Activated T-cell treated with anti-CD3 and anti-CD28 coated beads, Interleukin-2, amount 50 U/mL, for 48 hours (primary cell): ENCODE measurements at places on chromosomes 1 and 21.

DNA sequence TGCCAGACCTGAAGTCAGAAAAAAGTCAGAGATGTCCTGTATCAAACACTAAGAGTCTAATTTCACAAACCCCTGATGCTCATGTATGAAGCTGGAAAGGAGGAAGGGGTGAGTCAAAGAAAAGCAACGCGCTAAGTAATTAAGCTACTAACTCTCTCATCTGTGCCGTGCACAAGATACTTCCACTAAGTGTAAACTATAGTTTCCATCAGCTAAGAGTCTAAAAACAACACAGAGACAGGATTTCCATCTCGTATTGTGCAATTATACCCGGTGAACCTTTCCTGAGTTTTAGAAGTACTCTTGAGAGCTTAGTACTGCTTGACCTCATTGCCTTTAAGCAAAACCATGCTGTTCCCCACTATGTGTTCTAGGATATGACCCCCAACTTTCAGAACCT, 19.0 kb downstream of the DNALI1 start:
- DNase-seq = no peak

DNA sequence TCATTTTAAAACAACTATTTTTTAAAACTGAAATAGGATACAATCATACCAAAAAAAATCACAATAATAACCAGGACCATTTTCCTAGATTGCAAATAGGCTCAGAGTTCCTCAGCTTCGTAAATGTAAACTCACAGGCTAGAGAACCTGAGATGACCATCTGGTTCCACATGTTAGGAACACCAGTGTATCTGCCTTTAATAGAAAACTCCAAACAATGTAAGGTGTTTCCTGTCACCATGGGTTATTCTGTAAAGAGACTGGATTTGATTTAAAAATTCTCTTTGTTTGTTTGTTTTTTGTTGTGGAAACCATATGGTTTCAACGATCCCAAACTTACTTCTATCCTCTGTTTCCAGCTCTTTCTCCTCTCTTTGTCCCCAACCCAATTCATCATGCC, 197.5 kb downstream of the ZZZ3 start:
- no peak for DNase-seq

DNA sequence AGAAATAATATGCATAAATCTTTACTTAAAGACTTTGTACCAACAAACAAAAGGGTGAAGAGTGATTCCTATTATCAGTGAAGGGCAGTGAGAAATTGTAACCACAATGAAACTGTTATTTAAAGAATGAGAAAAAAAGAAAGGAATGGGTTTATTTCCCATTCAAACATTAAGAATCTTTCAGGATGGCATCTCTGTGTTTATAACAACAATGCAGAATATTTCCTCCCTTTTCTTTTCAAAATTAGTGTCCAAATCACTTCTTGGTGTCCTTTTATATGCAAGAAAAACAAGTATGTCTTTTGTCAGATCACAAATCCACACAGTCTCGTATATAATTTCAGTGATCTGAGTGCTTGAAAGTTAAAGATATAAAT, 61.2 kb downstream of the PTPRC start:
- no peak for DNase-seq

GRCh38 chr1:199742547-199742946, 285.0 kb upstream of the NR5A2 start:
- DNase-seq = no peak

DNA sequence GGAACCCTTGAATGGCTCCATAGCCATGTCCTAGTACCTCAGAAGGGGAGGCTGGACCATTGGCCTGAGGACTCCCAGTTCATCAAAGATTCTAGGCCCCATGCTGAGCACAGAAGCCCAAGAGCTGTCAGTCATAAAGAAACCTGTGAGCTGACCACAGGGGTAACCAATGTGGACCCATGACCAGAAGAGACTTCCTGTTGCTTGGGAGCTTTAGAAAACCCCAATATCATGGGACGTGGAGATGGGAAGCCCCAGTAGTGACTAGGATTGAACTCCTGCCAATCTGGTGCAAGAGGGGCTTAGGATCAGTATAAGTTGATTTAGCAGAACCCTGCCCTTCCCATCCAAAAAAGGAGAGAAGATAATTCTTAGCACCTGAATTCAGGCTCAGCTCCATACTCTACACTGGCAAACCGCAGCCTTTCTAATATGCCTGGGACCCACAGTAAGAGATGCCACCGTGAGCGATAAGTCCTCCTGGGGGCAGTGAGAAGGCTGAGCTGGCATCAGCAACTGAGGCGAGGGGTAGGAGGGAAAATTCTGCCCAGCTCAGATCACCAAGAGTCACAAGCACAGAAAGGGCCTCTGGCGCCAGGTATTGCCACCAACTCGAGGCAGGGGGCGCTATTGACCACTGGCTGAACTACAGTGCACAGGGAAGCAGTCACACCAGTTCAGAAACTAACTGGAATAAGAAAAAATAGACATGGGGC, 108.9 kb downstream of the CAPN8 start:
- DNase-seq = peak; percentile 70

DNA sequence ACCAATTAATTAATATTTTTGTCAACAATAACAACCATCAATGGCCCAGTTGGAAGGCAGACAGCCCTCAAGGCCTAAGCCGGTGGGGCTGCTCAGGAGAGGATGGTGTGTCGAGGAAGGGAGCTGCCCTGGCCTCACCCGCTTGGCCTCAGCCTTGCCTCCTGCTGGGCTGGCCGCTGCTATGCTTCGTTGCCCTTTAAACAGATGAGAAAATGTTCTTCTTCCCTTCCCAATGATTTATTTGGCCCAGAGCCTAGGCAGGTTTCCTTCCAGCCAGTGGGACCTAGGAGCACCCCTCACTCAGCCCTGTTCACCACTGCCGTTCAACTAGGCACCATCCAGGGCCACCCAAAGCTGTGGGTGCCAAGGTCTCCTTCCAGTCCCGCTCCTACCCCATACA, 3.1 kb upstream of the ADGRB2 start:
- DNase-seq = no peak

DNA sequence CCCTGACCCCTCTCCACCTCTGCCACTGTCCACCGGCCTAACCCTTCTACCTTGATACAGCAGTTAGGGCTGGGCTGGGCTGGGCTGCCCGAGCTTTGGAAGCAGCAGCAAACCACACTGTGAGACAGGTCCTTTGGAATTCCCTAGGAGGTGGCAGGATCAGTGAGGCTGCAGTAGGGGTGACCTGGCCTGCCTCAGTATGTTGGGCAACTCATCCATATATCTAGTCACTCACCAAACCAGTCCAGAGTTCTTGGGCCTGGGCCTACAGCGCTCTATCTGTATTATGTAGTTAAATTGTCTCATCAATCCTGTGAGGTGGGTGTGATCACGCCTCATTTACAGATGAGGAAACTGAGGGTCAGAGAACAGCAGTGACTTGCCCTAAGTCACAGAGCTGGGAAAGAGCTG, 13.3 kb upstream of the SYNC start:
- no peak for DNase-seq

- no peak for DNase-seq
Measured at GRCh38 chr1:216222288-216222687, 201.0 kb downstream of the USH2A start.

DNA sequence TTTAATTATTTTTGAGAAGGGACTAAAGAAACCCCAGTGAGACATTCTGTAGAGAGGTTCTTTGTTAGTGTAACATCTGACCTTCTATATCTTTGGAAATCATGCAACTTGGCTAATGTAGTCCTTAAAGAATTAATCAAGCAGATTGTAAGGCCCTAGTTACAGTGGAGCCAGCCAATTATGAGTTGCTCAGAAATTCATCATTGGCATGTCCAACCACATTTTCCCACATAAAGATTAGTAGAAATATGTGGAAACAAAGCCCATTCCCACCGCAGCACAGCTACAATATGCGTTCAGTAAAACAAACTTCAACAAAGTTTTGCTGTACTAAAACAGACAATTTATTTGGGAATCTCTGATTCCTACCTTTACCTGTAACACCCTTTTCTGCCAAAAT, 27.8 kb downstream of the WNT2B start:
- DNase-seq = no peak

GRCh38 chr1:221327954-221328353, 413.9 kb downstream of the DUSP10 start:
- no peak for DNase-seq

DNA sequence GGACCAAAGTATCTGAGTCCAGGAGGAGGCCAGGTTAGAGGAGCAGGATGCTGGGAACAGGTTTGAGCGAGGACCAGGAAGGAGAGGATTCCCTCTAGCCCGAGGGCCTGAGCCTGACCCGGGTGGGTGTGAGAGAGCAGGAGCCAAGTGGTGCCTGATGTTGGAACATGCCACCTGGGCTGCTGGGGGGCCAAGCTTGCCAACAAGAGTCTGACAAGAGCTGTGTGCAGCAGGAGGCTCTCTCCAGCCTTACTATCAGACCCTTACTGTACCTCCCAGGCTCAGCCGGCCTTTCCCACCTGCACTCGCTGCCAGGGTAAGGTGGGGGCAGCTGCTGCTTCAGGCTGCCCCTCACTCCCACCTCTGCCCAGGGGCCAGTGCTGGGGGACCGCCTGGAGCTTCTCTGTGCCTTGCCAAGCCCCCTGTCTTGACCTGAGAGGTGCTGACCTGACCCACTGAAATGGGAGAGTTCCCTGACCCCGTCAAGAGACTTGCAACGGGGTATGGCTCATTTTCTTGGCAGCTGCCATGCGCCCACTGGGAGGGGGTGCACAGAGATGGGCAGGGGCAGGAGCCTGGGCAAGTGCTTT, 159.6 kb upstream of the VAMP3 start:
- no peak for DNase-seq

DNA sequence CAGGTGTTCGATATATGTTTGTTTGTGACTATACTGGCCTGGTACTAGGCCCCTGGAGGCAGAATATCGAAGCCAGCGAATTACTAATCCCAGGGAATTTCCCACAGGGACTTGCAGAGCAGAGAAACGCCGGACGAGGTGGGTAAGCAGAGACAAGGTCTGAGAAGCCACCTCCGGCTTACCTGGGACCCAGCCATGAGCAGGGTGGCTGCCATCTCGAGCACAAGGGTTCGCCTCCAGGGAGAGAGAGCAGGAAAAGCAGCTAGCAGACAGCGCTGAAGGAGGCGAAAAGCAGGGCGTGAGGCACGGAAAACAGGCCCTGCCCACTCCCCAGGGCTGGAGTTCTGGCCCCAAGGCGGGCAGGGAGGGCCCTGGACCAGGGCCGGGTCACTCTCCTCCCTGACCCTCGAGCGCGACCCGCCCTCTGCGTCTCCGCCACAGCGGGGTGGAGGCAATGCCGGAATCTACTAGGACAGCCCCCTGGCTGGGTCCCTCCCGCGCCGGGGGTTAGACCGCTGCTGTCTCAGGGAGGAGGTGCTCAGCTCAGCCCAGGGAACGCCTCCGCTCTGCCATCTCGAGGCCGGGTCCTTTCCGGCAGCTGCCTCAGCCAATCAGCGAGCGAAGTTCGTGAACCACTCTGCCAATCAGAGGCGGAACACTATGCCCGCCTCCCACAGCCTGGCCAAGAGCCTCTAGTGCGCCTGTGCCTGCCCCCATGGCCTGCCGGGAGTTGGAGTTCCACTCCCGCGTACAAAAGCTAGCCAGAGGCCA, 1.7 kb downstream of the ZNF436 start:
- peak; percentile 98 for DNase-seq

GRCh38 chr1:172351754-172352161, 68.7 kb upstream of the C1orf105 start:
- DNase-seq = no peak

- DNase-seq = no peak
Measured at GRCh38 chr1:213061263-213061662, 10.2 kb downstream of the RPS6KC1 start.

DNA sequence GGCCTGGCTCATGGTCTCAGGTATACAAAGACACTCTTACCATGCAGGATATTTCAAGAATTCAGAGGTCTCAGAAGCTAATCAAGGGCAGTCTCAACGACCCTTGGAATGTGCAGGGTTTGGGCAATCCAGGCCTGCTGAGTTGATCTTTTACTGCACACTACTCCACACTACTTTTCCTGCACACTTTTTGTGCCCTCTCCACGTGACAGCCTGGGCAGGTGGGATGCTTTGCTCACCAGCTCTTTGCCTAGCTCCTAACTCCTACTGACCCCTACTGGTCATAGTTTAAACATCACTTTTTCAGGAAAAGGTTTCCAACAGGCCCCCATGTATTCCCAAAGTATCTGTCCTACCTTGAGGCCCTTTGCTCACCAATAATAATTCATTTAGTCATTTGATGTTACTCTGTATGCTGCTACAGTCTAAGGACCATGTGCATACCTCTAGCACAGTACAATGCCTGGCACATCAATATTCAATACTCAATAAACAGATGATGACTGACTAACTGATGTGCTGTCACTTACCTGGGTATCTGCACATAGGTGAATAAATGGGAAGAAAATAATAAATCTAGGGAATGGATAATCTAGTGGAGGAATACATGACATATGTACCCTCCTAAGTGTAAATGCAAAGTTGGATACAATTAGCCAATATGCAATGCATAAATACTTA, 9.6 kb downstream of the DUSP23 start:
- no peak for DNase-seq

DNA sequence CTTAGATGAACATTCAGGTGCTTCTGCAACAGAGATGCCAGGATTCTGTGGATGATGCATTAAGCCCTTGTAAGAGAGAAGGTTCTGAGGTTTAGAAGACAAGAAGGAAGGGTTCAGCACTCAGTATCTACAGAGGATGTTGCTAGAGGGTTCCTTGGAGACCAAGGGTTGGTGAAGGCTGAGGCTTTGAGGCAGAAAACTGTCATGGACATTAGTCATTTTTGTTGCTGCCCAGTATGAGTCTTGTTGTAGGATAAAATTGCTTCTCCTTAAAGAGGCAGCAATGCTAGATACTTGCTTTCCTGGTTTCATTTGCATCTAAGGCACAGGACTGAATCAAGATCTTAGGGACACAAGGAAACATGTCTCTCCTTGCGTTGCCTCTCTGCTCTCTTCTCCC, 319.4 kb upstream of the NFIA start:
- no peak for DNase-seq

GRCh38 chr1:200314085-200314750, 95.6 kb downstream of the ZNF281 start:
- no peak for DNase-seq

GRCh38 chr1:226674892-226675714, 64.0 kb downstream of the ITPKB start:
- DNase-seq = peak; percentile 64

- no peak for DNase-seq
Measured at GRCh38 chr1:60427194-60427593, 353.6 kb upstream of the C1orf87 start.

GRCh38 chr1:7705908-7706216, 65.2 kb upstream of the VAMP3 start:
- DNase-seq = no peak

DNA sequence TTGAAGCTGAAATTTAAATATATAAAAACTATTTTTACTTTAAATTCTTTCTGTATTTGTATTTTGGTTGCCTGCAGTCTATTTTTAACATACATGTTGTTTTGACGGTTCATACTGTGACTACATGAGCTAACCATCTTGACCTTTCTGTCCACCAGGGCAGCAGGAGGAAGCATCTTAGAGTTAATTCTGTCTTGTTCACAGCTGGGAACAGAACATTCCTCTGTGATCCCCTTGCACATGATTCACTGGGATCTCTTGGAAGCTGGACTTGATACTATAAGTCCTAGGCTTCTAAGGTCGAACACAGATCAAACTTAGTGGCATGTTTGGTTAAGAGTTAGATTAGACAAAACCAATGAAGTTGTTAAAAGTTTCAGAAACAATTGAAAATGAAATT, 99.7 kb downstream of the NFIA start:
- no peak for DNase-seq
